ENCODE measurements at places on chromosomes 13 and 19. TPM values are rescaled to one million over a fixed set of nuclear protein-coding genes. Genes with fewer than 3 reads are reported as not detected.

DNA sequence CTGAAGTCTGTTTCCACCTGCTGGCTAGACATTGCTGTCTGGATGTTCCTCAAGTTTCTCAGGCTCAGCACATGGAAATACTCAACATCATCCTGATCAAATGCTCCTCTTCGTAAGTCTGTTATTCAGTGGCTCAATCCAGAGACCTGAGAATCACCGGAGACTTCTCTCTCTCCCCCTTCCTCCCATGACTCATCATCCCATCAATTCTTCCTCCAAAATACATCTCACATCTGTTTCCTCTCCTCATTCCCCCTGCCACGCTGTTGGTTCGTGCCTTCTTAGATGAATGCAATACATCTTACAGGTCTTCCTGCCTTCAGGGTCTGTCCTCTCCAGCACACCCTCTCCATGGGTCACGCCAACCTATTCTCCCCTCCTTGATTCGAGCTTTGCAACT, 7.4 kb upstream of the RXFP2 start:
- DNase-seq, result no peak

DNA sequence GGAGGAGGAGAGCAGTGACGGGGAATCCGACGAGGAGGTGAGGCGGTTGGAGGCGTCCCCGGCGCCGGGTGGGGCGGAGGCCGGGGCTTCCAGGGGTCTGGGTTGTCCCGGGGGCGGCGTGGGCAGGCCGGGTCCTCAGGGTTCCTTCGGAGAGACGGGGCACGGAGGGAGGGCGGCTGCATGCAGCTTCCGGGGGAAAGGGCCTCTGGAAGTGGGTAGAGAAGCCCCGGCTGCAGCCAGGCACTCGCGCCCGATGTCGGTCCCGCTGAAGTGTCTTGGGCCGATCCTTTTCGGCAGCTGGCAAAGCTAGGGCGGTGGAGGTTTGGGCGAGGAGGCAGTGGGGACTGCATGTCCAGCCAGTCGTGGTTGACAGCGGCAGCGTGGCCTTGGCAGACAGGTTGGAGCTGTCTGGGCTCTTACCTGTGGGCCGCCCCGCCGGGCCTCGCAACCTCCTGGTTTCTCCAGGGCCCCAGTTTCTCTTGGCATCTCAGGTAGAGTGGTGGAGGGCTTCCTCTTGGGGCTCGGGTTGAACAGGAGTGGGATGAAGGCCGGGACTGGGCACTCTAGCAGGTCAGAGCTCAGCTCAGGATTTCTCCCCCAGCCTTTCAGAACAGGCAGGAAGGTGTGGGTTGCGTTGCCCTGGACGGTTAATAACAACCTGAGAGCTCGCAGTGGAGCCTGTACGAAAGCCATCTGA, 690 bp downstream of the KMT2B start:
- no peak for DNase-seq

GRCh38 chr19:45716359-45717130, 14.2 kb downstream of the FBXO46 start:
- no peak for DNase-seq

DNA sequence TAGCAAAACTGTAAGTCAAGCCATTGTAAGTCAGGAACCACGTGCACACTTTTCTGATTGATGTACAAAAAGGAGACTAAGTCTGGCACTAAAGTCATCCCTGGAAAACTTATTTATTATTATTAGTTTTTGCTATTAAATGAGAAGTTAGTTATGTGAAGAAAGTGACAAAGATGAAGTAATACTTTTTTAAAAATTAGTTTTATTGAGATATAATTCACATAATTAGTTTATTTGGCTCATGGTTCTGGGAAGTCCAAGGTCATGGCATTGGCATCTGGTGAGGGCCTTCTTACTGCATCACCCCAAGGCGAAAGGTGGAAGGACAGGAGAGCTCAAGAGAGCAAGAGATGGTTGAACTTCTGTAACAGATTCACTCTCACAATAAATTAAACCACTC, 36.9 kb downstream of the GARRE1 start:
- DNase-seq, result no peak

The PVR gene
- total RNA-seq, result 60.2 TPM
